ENCODE measurements at places on chromosomes 3 and 15.

DNA sequence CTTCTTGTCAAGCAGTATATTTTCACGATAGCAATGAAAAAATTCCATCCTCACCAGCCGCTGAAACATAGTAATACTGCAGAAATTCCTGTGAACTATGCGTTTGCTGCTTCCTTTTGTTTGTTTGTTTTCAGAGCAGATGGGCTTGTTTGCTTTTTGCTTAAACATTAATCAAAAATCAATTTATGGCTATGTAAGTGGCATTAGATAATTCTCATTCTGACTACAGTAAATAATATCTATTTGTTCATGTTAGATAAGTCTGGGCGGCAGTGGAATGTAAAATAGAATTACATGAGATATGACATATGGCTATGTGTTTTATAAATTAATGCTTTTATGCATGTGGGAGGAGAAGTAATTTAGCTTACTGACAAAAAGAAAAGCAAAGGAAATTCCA, 163.7 kb downstream of the PGPEP1L start:
- DNase-seq, result no peak

DNA sequence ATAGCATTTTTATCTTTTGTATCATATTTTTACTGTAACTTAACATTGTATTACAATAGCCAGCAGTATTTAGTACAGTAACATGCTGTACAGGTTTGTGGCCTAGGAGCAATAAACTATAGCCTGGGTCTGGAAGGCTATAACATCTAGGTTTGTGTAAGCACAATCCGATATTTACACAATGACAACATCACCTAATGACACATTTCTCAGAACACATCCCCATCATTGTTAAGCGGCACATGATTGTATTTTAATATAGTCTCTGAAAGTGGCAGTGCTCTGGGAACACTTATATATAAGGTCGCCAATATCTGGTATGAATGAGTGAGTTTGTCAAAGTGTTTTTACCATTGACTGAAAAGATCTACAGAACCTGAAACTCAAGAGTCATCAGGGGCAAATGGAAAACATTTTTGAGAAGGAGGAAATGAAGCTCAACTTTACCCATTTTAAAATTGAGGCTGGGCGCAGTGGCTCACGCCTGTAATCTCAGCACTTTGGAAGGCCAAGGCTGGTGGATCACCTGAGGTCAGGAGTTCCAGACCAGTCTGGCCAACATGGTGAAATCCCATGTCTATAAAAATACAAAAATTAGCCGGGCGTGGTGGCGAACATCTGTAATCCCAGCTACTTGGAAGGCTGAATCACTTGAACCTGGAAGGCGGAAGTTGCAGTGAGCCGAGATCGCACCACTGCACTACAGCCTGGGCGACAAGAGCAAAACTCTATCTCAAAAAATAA, 38.8 kb upstream of the TNFSF10 start:
- no peak for DNase-seq

GRCh38 chr3:155230382-155230781, 63.1 kb downstream of the STRIT1 start:
- DNase-seq, result no peak

- no peak for DNase-seq
Measured at GRCh38 chr3:4994823-4995499, 15.7 kb downstream of the BHLHE40 start.

DNA sequence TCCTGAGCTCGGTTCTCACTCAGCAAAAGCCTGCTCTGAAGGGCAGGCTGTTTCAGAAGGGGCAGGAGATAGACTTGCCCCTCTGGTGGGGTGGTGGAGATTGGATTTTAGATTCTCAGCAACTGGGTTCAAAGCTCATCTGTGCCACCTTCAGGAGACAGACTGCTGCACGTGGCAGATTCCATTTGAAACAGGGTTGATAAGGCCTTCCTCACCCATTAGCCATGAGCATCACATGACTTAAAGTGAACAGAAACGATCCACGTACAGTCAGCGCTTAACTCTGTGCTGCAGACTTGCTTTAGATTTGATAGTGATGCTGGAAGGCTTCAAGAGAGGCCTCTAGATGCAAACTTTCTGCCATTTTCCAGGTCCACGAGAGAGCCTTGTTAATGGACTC, 35.0 kb upstream of the MGLL start:
- DNase-seq, result no peak

DNA sequence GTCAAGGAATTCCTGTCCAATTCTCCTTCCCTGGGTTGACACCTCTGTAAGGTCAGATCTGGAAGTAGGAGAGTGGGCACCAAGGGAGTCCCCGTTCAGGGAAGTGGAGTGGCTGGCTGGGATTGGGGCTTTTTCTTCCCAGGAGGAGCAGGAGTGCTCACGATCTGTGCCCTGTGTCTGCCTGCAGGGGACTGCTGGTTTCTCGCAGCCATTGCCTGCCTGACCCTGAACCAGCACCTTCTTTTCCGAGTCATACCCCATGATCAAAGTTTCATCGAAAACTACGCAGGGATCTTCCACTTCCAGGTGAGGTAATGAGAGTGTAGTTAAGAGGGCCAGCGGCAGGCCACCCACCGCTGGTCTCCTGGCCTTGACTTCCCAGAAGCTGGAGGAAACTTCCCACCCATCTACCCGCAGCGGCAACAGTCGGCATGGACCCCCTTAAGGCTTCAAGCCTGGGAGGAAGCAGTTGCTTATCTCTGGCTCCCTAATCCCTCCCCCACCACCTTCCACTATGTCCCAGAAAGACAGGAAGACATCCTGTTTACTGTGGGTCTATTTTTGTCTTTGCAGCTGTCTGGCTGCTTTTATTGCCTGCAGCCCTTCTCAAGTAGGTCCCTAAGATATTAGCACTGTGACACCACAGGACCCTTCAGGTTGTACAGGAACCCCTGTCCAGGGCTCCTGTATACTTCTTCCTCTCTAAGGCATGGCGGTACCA, 26.8 kb downstream of the CAPN3 start:
- no peak for DNase-seq

- DNase-seq, result no peak
Measured at GRCh38 chr15:77187751-77188464, 117.0 kb upstream of the TSPAN3 start.

GRCh38 chr3:156207802-156208685, 87.7 kb downstream of the KCNAB1 start:
- no peak for DNase-seq

- DNase-seq, result no peak
Measured at GRCh38 chr3:40366203-40367162, 20.5 kb upstream of the ENTPD3 start.

GRCh38 chr15:58064980-58065444, 499 bp downstream of the ALDH1A2 start:
- DNase-seq, result no peak

GRCh38 chr3:71241981-71242560, 341.5 kb downstream of the FOXP1 start:
- no peak for DNase-seq

DNA sequence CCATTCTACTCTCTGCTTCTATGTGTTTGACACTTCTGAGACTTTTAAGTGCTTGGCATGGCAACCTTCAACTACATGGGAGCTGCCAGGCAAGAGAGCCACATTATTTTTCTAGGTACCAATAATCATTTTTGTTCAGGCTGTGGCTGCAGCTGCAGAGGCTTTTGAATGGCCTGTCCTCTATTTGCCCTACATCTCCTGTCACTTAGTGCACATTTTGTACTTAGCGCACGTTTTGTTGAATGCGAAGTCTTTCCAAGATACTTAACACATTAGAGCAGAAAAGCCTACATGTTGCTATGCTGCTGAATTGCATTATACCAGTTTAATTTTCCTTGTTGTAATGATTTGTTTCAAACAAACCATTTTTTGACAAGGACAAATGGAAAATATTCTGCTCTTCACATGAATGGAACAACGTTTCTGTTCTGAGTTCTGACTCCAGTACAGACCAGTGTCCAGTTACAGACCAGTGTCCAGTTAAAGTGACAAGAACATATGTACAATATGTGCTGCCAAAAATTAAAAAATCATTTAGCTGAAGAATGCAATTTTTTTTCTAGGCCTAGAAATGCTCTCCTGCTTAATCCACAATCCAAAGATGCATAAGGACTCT, 113.9 kb downstream of the ABI3BP start:
- DNase-seq, result no peak

DNA sequence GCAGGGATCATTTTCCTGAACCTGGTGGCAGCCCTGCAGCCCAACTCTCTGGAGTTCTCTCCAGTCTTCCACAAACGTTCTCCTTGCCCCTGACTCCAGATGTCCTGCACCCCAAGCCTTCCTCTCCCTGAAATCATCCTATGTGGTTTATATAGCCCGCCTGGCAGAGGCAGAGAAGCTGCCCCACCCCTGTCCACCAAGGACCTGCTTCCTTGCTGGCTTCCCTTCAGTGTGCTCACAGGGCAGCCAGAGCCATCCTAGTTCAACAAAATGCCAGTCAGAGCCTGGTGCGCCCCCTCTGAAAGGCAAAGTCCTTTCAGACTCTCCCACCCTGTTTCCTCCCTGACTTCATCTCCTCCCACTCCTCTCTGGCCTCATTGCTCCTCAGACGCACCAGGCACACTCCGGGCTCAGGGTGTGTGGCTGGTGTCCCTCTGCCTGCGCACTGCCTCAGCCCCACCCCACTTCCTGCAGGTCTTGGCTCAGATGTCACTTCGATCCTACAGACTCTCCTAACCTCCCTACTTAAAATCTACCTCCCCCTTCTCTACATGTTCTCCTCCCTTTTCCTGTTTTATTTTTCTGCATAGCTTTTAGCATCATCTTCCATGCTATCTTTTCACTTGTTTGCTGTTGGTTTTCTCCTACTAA, 5.9 kb downstream of the KBTBD13 start:
- no peak for DNase-seq

- no peak for DNase-seq
Measured at GRCh38 chr3:12771236-12771635, 12.2 kb upstream of the TMEM40 start.

DNA sequence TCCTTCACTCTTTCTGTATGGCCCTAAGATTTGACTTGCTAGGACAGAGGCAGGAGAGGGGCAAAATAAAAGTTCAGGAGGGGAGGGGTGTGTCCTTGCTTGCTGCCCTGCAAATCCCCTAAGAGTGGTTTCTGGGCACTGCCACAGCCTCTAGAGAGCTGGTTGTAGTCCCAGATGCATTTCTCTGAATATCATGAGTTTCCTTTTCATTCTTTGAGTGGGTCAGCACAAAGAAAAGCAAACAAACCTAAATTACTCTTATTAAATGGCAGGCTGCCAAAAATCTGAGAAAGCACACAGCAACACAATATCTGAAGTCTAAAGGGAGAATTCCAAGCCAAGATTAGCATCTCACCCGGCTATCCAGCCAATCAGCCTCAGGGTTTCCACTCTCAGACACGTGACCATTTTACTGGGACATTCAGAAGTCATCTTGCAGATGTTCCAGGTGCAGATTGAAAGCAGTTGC, 919.3 kb downstream of the TUSC7 start:
- DNase-seq, result no peak

- no peak for DNase-seq
Measured at GRCh38 chr15:68868296-68868695, 47.6 kb upstream of the ANP32A start.

DNA sequence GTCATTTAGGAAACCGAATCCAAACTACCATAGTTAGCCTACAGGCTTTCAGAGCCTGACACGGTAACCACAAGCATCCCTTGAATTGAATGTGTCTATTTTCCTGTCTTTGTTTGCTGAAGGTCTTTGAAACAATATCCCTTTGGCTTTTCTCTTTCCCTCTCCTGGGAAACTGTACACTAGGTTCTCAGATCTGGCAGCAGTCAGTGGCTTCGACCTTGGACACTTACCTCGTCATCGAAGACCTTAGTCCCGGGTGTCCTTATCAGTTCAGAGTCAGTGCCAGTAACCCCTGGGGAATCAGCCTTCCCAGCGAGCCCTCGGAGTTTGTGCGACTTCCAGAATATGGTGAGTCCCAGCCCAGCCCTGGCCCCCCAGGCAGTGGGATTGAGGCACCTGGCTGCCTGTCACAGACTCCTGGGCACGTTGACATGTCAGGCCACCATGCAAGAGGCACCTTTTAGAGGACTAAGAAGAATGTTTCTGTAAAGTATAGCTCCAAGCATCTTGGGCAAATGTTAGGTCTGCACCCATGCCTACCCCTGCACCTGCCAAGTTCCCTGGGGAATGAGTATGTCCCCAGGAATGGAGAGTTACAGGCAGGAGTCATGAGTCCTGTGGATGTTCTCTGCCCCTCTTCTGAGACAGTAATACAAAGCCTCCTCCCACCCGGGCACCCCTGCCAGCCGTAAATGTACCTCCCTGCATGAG, 30.4 kb upstream of the UMPS start:
- DNase-seq, result no peak

DNA sequence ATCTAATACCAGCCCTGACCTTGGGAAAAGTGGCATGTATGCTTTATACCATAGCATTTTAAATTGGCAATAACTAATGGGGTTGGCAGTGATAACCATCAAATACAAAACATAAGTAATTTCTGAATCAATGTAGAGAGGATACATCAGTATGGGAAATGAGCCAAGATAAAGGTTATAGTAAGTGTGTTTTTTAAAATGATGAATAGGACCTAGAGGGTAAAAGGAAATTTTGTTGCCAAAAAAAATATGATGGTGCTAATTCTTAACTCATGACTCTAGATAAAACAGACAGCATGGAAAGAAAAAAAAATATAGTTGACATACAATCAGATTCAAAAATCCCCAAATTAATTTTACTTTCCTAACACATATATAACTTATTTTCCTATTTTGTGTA, 75.4 kb upstream of the ROBO1 start:
- DNase-seq, result no peak

GRCh38 chr3:48756640-48757039, 39.6 kb upstream of the IP6K2 start:
- DNase-seq, result no peak

DNA sequence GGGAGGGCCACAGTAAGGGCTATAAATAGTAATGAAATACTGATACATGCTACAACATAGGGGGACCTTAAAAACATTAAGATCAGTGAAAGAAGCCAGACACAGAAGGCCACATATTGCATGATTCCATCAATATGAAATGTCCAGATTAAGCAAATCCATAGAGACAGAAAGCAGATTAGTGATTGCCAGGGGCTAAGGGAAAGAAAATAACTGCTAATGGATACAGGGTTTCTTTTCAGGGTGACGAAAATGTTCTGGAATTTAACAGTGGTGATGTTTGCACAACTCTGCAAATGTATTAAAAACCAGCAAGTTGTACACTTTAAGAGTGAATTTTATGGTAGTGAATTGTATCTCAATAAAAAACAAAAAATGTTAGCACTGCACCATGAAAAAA, 37.0 kb downstream of the PIK3R4 start:
- DNase-seq, result no peak

GRCh38 chr15:101010781-101011180, 91.6 kb downstream of the LRRK1 start:
- no peak for DNase-seq

Measured in activated T-cell treated with anti-CD3 and anti-CD28 coated beads for 24 hours (primary cell).